ENCODE measurements at places on chromosomes 16 and 17. TPM values are rescaled to one million over a fixed set of nuclear protein-coding genes. Genes with fewer than 3 reads are reported as not detected.

DNA sequence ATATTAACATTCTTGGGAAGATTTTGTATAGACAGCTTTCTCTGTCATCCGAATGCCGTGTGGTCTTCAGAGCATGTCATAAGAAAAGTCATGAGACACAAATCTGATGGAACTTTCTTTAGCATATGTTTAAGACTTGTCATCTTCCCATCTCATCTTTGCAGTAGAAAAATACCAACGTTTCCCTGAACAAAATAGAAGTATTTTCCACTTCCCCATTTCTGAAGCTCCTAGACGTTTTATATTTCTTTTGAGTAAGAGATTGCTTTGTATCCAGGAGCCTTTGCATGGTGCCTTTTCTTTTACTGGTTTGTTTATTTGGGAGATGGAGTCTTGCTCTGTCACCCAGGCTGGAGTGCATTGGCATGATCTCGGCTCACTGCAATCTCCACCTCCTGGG, 235.1 kb downstream of the PRKCA start:
- no peak for DNase-seq

DNA sequence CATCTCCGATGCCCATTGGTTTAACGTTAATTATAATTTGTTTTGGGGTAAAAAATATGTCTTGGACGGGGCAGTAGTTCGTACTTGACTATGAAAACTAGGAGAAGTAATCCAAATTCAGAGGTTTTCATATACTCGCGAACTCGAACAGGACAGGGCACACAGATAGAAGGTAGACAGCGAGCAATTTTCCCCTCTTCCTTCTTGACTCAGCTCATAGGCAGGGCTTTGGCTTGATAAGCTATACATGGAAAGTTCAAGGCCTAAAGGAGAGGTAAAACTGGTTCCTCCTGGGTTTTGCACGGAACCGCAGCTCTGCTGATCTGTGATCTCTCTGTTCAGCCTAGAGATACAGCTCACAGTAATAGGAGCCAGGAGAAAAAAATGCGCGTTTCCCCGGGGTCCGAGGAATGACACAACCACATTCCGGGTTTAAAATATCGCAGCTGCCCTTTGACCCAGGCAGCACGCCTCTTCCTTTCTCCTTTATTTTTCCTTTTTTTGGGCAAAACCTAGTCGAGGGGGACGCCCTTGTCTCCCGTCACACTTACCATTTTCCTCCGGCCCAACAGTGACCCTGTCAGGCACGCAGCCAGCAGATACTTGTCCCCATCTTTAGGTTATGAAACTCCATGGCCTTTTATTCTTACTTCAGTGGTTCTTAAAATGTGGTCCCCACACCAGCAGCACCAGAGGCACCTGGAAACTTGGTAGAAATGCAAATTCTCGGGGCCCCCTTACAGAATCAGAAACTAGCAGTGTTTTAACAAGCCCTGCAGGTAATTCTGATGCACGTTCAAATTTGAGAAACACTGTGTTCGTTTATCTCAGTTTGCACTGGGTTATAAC, 1.7 kb upstream of the LASP1 start:
- no peak for DNase-seq

GRCh38 chr16:85525420-85526184, 87.5 kb upstream of the GSE1 start:
- DNase-seq, result no peak

GRCh38 chr16:25258861-25259179, 1.2 kb upstream of the ZKSCAN2 start:
- no peak for DNase-seq

CMTM1 gene
- 3.1 TPM for total RNA-seq

ACSM2B gene
- total RNA-seq, result 0.37 TPM
